ENCODE measurements at places on chromosomes 7 and 10.

DNA sequence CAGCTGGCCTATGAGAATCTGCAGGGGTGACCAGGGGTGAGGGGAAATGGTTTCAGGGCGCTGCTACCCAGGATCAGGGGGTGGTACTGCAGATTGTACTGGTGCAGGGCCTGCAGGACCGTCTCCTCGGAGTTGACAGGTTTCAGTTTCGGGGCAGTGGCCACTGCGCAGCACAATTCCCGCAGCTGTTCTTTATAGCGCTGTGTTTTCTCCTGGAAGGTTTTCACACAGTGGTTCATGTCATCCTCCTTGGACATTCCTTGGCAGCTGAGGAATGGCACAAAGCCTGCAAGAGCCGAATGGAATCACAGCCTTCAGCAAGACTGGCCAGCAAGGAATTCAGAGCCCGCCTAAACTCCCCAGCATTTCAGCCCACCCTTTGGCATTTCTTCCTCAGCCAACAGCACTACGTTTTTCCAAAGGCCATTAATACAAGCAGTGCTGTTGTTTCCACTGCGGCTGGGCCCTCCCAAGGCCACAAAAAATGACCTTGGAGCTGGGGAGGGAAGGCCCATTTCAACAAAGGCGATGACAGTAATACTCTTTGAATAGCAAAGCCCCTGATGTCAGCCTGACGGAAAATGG lies 44.9 kb downstream of the PNLIPRP2 start:
- DNase-seq, result no peak

GRCh38 chr10:98262571-98262970 lies 5.4 kb downstream of the LOXL4 start:
- no peak for DNase-seq

DNA sequence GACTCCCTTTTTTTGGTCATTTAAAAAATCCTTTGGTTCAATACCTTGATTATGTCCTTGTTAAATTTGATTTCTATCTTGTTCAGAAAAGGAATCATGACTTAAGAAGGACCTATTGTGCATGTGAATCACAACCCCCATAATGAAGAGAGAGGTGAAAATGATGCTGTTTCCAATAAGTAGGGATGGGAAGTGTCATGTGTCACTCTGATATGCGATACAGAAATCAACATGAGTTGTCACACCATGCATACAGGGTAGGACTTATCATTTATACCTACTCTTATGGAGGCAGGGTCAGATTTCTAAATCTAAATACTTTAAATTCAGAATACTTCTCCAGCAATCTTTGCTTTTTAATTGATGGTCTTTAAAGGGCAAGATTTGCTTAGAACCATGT lies 19.4 kb upstream of the DLX6 start:
- no peak for DNase-seq

GRCh38 chr7:135789956-135790355 lies 41.3 kb upstream of the FAM180A start:
- no peak for DNase-seq

GRCh38 chr7:108037140-108037539 lies 34.2 kb upstream of the LAMB1 start:
- no peak for DNase-seq

DNA sequence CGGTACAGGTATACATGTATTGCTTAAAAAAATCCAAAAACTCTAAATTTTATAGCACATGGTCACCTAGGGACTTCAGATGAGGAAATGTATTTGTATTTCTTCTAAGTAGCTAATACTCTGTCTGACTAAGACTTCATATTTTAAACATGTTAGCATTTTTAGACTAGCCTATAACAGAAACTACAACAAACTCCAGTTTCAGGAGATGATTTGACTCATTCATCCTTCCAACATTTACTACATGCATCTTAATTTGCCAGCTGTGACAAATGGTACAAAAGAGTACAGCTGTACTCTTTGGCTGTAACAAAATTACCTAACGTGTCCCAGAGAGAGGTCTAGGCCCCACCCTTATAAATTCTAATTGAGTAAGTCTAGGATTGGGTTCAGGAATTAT lies 22.2 kb downstream of the TMEM209 start:
- no peak for DNase-seq

GRCh38 chr10:86600296-86600695 lies 54.1 kb upstream of the OPN4 start:
- DNase-seq, result no peak

GRCh38 chr7:148849393-148850098 lies 34.5 kb downstream of the EZH2 start:
- no peak for DNase-seq

DNA sequence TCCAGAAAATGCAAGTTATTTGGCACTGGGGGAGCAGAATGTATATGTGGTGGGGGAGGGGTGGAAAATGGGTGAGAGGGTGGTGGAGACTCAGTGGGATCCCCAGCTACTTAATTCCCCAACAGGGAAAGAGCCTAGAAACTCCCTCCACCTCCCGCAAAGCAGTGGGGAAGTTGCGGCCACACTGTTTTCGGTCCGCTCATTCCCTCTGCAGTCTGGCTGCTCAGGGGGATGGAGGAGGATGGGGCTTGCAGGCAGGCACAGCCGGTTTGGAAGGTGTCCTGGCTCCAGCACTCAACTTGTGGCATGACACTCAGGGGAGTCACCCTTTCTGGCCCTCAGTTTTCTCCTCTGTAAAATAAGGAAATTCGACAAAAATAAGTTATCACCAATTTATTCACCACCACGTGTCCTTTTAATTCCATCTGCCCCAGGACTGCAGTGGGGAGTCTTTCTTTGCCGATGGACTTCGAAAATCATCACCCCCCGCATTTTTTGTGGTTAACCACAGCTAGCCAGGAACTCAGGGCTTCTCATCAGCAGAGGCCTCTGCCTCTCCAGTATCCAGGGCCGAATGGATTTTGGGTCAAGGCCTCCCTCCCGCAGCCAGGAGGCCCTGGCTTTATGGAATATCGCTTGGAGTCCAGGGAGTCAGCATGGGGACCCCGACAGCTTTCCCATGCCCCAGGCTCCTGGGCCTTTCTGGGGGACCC lies 1.6 kb upstream of the HTRA1 start:
- no peak for DNase-seq

- DNase-seq, result no peak
Measured at GRCh38 chr10:126833542-126833941, 71.7 kb upstream of the DOCK1 start.

DNA sequence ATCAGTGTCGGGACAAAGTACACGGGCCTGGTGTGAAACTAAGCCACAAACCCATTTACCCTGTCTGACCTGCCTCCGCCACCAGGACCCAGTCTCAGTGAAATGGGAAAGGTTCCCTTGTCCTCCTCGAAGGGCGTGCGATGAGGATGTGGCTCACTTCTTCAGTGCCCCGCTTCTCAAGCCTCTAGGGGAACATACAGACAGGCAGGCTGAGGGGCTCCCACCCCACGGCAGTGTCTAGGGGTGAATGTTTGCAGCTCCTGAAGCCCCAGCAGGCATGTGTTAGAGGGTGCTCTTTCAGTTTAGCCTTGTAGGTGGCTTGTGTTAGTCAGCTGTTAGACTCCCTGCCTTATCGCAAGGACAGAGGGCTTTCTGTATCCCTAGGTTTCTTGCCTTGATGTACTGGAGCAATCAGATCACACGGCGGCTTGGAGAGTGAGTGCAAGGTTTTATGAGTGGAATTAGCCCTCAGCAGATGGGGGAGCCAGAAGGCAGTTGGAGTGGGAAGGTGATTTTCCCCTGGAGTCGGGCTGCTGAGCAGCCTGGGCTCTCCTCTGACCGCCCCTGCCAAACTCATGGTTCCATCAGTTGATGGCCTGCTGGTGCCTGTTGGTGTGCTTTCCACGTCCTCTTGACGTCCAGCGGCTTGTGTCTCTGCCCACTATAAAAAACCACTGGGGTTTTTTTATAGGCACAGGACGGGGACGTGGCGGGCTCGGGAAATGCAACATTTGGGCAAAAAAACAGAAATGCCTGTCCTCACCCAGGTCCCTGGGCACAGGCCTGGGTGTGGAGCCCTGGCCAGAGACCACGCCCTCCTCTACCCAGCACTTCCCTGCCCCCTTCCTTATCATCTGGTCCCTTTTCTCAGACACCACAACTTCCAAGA lies 759 bp downstream of the NUDT1 start:
- no peak for DNase-seq

GRCh38 chr7:130641497-130641896 lies 27.1 kb downstream of the COPG2 start:
- DNase-seq, result no peak

DNA sequence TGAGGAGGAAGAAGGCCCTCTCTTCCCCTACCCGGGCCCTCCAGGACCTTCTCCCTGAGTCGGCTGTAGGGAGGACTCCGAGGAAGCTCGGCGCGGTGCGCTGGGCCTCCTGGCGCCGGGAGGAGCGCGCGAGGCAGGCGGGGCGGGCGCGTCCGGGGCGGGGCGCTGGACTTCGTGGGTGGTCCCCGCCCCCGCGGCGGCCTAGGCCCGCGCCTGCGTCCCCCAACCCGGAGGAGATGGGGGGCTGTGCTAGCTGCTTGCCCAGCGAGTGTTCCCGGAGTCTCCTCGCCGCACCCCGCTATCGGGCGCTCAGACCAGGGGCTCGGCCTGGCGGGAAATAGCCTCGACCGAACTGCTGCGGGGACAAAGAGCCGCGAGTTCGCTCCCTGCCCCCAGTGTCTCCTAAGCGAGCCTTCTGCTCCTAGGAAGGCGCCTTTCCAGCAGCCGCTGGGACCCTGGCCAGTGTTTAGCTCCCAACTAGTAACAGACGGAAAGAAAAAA lies 19.2 kb upstream of the SMO start:
- DNase-seq, result no peak

DNA sequence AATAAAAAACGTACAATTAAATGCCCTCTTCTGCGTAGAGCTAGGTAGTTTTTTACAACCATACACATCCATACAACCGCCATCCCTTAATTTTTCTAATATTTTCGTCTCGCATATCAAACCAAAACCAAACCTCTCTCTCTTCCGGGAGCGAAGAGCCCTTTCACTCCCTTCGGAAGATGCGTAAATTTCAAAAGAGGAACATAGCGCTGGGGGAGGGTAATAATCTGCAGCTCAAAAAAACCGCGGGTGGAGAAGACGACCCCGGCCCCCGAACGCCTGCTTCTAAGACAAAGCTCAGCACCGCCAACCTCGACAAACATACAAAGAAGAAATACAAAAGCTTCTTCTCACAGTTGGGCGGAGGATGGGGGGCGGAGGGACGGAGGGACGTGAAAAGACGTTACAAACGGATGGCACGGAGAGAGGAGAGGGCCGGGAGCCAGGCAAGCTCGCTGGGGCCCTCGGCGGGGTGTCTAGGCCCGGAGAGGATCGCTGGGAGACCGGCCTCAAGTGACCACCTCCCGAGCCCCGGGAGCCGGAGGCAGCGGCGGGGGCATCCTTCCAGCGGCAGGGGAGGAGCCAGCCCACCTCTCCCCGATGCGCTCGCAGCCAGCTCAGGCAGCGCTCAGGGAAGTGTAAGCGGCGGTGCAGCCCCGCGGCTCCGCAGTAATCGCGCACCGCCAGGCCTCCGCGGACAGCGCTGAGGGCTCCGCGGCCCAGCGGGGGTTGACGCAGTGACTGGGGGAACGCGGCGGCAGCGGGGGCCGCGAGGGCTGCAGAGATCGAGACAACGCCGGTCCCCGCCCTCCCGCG lies 851 bp downstream of the MKRN1 start:
- DNase-seq, result peak; percentile 18

DNA sequence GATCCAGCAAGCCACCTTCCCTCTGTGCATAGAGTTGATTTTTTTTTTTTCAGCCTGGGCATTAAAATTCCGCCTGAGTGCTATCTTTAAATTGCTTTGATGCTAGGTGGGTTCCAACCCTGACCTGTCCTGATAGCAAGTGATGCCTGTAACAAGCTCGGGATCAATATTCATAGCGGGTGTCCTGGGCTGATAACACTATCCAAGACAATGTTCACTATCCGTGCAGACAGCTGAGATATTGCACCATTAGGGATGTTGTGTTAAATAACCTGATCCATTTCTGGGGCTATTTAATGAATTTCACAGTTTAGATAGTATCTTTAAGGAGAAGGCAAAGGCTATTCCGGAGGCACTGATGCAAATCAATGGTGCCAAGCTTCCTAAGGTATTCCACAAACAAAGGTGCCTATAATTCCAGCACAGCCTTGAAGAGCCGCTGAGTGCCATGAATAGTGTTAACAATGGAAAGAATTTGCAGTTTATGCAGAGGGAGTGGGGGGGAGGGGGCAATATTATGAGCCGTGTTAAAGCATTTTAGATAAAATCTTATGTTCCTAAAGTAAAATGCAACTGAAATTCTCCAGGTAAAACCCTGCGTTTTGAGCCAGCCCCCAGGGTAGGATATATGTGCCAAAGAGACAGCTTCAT lies 4.2 kb upstream of the NKX1-2 start:
- no peak for DNase-seq

DNA sequence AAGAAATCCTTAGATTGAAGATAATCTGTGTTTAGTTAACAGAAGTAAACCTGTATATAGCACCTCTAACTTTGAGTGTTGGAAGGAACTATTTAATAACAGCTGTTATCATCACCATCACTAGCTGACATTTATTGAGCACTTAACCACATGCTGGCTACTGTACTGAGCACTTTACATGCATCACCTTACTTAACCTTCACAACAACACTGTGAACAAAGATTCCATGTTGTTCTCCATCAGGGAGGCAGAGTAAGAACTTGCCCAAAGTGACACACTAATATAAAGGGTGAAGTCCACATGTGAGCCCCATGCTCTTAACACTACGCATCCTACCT lies 182.2 kb downstream of the ST7 start:
- DNase-seq, result no peak

DNA sequence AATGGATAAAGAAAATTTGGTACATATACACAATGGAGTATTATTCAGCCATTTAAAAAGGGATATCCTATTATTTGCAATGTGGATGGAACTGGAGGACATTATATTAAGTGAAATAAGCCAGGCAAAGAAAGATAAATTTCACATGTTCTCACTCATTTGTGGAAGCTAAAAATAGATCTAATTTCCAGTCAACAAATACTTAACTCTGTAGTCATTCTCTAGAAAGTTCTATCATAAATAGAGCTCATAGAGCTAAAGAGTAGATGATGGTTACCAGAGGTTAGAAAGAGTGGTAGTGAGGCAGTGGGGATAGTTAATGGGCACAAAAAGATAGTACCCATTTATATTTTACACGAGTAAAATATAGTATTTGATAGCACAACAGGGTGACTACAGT lies 104.2 kb upstream of the SLC13A1 start:
- no peak for DNase-seq

Measured in T-helper 17 cell (primary cell).